NCI-H1436 treated with DMSO at 0.1 percent for 48 hours (cell line): ENCODE measurements at places on chromosomes 3 and 15.

- no peak for DNase-seq
Measured at GRCh38 chr3:53824795-53825194, 21.4 kb downstream of the CHDH start.

DNA sequence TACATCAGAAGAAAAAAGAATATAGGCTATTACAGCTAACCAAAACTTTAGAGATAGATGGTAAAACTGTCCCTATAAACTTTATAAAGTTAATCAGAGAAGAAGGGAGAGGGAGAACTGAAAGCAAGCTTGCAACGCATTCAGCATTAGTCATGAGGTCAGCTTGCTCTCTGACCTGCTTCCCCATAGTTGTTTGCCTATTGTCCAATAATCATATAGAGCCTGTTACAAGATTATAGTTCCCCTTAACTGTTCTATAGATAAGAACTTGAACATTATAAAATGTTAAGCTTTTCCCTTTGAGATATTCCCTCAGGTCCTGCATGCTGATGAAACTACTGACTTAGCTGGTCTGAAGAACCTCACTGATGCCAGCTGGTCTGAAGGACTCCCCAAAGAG is 74.5 kb downstream of the CPNE4 start:
- DNase-seq, result no peak

DNA sequence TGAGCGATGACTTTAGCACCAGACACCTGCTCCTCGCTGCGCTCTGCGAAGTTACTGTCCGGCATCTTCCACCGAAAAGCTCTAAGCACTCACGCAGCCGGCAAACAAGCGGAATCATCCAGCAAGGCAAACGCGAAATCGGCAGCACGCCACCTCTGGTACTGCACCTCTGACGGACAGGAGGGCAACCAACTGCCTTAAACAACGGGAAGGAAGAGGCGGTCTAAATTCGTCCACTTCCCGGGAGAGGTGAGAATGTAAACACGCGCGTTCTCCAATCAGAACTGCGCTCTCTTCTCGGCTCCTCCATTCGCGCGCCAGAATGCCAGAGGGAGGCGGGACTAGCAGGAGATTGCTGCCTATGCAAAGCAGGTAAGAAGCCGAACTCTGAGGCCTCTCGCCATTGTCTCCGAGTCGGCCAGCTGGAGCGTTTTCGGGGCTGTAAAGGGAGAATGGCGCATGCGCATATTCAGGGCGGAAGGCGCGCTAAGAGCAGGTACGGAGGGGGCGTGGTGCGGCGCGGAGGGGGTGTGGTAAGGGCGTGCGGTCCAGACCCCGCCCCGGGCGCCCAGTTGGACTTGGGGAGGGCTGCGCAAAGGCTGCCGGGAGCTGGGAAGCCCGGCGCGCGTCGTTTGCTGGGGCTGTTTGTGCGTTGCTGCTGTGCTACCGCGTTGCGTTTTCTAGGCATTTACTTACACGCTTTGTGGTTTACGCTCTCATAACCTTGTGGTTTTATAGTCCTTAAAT is at the start of the genes BTD and HACL1:
BTD (plus strand) TSS at position 347 of the 747 bp plus-strand sequence. CDS start 33,695 bp downstream, outside the sequence.
HACL1 (minus strand) TSS at position 171 of the 747 bp plus-strand sequence; CDS start at position 65, 106 bp downstream.
- no peak for DNase-seq

DNA sequence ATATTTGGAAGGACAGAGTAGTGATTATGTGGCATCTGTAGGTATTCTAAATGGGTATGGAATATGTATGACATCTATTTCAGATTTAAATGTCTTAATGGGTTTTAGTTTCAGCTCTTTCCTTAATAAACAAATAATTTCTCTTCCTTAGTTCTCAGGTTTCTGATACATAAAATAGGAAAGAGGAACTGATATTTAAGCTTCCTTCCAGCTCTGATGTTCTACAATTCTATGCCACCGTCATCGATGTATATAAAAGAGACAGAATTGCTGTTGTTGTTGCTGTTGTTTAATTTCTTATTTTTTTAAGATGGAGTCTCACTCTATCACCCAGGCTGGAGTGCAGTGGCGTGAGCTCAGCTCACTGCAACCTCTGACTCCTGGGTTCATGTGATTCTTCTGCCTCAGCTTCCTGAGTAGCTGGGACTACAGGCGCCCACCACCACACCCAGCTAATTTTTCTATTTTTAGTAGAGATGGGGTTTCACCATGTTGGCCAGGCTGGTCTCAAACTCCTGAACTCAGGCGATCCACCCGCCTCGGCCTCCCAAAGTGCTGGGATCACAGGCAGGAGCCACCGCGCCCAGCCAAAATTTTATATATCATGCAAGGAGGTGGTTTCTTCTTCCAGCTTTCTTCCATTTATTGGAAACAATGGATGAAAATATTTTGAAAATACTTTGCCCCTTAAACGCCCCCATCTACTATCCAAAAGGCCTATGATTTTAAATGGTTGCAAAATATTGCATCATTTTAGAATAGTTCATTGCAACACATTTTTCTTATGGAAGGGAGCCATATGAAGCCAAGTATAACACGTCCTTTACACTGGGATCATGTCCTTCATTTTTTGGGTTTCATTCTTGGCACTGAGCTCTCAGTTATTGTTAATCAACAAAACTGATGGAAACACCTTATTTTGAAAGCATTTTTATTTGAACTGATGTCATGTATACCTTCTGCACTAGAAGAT is 13.9 kb upstream of the C15orf61 start:
- no peak for DNase-seq

DNA sequence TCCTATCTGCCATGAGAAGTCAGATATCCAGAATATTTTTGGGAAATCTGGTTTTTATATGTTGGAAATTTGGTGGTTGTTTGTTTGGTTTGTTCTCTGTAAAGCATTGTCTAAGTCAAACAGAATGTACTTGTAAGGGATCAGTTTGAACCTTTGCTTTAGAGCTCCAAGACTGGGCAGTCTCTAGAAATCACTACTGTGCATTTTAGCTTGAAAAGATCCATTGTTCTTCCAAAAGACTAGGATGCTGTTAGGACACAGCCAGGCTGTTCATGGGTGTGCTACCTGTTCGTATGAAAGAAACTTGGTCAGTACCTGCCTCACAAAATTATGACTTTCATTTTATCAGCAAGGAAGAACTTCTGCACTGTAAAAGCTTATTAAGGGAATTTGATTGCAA is 182.6 kb downstream of the WDR72 start:
- no peak for DNase-seq

DNA sequence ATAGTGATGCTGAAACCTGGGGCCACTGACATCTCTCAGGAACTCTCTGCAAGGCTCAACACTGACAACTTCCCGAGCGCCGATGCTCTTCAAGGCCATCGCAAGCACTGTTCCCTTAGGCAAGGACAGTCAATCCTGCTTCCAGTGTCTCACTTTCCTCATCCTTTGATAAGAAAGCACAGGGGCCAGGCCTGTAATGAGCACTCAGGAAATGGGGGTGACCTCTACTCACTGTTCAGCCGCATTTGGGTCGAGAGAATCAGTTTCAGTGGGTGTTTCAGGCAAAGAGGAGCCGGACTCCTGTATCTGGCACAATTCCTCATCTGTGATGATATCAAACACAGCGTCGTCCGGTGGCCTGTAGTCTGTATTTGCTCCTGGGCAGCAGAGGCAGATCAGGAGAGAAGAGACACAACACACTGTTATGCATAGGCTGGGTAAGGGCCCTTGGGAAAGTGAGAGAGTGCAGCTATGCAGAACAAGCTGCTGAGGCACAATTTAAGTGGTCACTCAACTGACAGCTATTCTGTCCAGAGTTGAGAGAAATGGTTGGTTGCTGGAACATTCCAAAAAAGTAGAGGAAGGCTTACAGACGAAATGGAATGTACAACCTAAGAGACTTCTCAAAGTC is 11.9 kb downstream of the CXCR6 start:
- DNase-seq, result no peak
